Mucosa of gallbladder (tissue), 1 donor: ENCODE measurements at places on chromosomes 12 and 14. TPM values are rescaled to one million over a fixed set of nuclear protein-coding genes. Genes with fewer than 3 reads are reported as not detected.

DNA sequence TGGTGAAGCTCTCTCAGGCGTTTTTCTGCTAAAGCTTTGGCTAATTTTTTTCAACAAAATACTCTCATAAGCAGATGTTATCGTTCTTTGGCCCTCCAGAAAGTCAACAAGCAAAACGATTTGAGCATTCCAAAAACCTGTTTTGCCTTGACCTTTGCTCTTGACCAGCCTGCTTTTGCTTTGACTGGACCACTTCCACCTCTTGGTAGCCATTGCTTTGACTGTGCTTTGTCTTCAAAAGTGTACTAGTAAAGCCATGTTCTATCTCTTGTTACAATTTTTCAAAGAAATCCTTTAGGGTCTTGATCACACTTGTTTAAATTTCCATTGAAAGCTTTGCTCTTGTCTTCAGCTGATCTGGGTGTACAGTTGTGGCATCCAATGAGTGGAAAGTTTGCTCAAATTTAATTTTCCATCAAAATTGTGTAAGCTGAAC lies 10.7 kb upstream of the ARID4A start:
- DNase-seq, result no peak

DNA sequence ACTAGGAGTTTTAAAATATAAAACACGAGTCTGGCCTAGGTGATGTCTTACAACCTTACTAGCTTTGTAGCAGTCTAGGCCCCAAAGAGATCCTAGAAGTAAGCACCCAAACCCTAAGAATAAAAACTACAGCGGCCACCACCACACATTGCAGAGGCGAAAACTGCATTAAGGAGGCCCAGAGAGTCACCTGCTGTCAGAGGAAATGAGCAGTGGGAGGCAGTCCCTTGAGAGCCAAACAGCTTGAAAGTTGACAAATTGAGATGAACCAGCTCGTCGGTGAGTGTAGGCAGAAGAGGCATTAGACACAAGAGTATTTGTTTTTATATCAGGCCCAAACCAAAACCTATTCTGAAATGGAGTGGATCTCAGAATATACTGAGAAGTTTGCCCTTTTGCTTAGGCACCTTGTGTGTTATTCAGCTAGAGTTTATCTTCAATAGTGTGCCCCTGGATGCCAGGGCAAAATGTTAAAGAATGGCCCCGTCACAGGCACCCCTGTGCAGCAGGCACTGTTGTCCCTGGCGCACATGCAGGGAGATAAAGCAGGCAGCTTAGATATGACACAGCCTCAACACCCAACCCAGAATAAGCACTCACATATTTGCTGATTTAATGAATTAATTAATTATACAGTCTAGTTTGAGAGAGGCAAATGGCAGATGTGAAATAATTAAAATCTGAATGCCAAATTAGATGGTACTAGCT lies 56.7 kb downstream of the TTC7B start:
- no peak for DNase-seq

Gene TSHR
- not detected for total RNA-seq

DNA sequence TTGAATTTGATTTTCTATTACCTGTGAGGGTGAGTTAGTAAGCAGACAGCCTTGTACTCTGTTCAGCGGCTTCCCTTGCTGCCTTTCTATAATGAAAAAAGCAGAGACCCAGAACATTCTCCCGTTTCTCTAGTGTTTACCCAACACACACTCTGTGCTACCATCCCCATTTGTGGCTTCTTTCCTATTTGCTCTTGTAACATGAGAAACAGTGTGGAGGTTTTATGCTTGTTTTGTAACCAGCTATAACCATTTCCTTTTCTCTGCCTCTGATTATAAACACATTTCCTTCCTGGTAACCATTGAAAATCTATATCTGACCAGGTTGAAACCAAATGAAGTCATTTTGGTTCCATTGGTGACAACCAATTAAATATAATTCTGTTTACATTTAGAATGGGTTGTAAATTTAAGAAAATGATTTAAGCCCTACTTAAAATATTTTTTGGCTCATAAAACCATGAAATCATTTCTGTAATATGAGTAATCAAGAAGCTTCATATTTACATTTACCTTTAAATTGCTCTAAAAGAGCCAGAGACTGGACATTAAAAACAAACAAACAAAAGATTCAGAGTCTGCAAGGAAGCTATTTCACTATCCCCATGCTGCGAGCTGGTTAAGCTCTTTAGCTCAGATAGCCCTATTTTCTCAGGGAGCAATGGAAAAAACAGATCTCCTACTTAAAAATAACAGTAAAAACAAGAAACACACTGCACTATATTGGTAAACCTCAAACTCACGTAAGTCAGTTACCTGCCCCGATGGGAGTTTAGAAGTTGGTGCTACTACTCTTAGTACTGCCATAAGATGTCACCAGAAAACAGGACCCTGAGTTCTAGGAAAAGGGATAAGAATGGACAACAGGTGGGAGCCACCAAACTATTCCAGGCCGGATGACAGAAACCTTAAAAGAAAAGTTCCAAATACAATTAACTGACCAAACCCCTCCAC lies 206.5 kb upstream of the EEA1 start:
- no peak for DNase-seq

GRCh38 chr14:37791384-37792036 lies 196.1 kb downstream of the TTC6 start:
- no peak for DNase-seq

GRCh38 chr12:94889445-94890210 lies 113.9 kb downstream of the NDUFA12 start:
- no peak for DNase-seq

DNA sequence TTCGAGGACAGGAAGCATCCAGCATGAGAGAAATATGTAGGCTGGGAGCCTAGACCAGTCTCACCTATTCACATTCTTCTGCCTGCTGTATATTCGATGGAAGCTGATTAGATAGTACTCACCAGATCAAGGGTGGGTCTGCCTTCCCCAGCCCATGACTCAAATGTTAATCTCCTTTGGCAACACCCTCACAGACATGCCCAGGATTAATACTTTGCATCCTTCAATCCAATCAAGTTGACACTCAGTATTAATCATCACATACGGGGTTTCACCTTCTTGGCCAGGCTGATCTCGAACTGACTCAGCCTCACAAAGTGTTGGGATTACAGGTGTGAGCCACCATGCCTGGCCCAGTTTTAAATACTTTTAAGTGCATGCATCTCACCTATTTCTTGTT lies 30.5 kb upstream of the SLC10A1 start:
- no peak for DNase-seq

Gene SLC16A7
- 86.5 TPM for total RNA-seq

Gene CNTN1
- total RNA-seq, result 38.6 TPM

DNA sequence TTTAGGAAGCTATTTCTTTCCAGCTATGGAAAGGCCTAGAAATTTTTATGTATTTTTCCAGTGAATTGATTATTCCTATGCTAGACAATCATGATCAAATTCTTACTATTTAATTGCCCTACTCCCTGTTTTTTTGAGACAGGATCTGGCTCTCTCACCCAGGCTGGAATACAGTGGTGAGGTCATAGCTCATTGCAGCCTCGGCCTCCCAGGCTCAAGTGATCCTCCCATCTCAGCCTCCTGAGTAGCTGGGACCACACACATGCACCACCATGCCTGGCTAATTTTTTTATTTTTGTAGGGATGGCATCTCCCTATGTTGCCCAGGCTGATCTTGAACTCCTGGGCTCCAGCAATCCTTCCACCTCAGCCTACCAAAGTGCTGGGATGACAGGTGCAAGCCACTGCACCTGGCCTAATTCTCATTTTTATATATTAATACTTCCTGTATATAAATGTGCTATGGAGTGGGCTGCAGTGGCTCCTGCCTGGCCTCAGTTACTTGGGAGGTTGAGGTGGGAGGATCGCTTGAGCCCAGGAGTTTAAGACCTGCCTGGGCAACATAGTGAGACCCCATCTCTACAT lies 16.0 kb upstream of the MDM2 start:
- DNase-seq, result no peak

GRCh38 chr14:24262821-24263733 lies at the start of gene TGM1:
Gene TGM1, minus strand, starts transcription at chr14:24263177. Its CDS starts 825 bp downstream, at chr14:24262352.
- no peak for DNase-seq

DNA sequence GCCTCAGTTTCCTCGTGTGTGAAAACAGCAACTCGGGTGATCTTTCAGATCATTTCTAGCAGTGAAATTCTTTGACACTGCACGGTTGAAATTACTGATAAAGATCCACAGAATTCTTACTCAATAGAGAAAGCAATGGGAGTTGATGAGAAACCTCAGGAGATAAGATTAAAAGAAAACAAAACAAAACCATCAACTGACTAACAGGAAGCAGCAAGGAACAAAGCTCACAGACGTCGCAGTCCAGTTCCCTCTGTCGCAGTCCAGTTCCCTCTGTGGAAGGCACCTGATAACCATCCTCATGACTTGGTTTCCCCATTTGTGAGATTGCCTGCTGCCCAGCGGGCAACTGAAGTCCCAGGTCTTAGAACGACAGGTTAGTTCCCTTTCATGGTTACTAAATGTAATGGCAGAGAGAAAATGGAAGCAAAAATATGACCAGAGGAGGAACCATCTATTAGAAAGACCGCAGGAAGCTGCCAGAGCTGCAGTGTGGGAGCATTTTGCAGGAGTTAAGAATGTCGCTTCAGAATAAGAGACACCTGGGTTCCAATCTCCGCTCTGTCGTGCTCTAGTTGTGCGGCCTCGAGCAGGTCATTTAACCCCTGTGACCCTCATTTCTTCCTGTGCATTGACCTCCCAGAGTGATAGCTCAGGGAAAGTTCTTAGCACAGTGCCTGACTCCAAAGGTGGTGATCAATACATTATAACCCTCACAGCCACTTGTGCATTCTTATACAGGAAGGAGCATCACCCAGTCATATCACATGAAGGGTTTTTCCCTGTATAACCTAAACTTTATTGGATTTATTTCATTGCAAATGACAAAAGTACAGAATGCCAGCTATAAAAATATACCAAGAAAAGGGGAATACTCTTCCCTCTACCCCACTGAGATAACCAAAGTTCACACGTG lies 5.1 kb upstream of the MED13L start:
- no peak for DNase-seq

DNA sequence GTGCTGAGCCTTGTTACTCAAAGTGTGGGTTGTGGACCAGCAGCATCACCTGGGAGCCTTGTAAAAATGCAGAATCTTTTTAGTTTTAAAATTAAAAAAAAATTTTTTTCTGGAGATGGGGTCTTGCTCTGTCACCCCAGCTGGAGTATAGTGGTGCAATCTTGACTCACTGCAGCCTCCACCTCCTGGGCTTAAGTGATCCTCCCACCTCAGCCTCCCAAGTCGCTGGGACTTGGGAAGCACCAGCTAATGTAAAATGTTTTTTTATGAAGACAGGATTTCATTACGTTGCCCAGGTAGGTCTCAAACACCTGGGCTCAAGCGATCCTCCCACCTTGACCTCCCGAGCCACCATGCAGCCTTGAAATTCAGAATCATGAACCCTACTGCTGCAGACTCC lies 14.4 kb downstream of the MYBPC1 start:
- DNase-seq, result no peak

Gene CCDC197
- not detected for total RNA-seq
